ENCODE measurements at places on chromosomes 5 and 9.

GRCh38 chr5:123543438-123543837 lies 31.5 kb downstream of the CSNK1G3 start:
- no peak for DNase-seq

DNA sequence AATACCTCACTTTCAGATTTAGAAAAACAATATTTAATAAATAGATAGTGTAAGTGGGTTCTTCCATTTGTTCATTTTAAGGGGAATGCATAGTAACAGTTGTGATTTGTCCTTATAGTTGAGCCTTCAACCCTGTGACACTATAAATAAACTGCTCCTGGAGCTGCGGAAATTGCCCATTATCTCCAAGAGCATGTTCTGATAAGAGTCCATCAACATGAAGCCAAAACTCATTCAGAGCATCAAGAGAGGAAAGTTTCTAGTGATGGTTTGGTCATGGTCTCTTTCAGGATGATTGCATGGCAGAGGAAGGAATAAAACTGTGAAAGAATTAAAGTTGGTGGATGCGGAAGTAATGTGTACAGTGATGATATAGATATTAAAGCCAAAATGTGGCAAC lies 772.1 kb upstream of the DMAC1 start:
- no peak for DNase-seq

- no peak for DNase-seq
These were observed 142.2 kb upstream of the CDH6 start for GRCh38 chr5:31051316-31051715.

- no peak for DNase-seq
These were observed 1.3 kb downstream of the NIPBL start for GRCh38 chr5:36877667-36878391.

GRCh38 chr9:75671354-75671753 lies 219.1 kb upstream of the PCSK5 start:
- peak; percentile 18 for DNase-seq

DNA sequence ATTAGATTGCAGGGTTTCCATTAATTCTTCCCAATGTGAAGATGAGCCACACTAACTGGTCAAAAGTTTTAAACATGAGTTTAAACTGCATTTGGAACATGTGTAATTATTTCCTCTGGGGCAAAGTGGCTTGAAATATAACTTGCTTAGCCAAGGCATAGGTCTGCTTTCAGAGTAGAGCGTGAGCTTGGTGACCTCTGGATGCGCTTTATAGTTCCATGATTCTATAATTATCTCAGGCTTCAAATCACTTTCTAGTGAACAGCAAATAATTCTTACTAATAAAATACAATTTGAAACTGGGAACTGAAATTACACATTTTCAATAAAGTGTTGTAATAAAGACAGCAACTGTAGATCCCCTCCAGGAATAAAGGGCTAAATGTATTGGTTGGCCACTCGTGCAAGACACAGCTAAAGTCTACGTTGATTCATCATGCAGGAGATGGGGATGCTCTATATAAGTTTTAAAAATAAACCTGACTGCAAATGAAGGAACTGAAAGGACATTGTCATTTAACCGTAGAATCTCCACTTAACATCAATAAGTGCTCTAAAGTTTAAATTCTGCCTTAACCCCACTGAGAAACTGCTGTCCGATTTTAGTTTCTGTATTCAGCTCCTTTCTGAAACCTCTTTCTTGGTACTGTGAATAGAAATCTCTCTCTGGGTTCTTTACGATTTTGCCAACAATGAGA lies 460.0 kb downstream of the PSAT1 start:
- DNase-seq = no peak

DNA sequence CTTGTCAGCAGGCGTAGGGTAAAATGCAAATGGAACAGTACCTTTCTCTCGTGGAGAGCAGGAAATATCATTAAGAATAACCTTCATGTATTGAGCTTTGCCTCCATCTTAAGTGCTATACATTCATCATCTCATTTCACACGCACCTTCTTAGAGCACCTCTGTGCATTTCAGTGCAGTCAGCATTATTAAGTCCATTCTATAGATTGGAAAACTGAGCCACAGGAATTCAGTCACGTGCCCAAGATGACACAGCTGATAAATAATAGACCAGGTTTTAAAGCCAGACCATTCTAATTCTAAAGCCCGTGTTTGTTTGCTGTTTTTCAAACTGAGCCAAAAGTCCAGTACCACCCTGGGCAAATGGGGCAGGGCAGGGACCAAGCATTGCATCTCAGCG lies 109.2 kb upstream of the WWC1 start:
- no peak for DNase-seq

DNA sequence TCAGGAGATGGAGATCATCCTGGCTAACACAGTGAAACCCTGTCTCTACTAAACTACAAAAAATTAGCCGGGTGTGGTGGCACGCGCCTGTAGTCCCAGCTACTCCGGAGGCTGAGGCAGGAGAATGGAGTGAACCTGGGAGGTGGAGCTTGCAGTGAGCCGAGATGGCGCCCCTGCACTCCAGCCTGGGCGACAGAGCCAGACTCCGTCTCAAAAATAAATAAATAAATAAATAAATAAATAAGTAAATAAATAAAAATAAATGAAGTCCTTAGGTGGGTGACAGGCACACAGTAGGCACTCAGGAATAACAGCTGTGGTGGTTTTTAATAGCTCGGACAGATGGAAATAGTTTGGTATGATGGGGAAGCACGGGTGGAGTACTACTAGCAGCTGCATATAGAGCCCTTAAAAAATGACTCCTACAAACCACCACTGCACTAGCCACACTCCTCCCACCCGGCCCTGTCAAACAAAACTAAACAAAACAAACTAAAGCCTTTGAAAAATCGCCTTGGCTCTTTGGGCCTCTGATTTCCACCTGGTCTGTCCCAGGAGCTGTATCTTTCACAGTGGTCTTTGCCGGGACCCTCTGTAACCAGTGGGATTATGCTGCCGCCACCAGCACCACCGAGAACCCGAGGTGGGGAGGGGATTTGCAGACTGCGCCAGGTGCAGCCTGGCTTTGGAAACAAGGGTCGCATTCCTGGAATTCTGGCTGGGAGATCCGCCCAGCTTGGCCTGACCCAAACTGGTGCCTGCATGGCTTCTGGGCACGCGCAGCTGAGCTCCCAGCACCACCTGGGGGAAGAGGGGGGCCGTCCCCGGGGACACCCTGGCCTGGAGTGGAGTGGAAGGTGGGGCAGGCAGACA lies 5.1 kb upstream of the WDR5 start:
- no peak for DNase-seq
